ENCODE measurements at places on chromosomes 6 and 20.

DNA sequence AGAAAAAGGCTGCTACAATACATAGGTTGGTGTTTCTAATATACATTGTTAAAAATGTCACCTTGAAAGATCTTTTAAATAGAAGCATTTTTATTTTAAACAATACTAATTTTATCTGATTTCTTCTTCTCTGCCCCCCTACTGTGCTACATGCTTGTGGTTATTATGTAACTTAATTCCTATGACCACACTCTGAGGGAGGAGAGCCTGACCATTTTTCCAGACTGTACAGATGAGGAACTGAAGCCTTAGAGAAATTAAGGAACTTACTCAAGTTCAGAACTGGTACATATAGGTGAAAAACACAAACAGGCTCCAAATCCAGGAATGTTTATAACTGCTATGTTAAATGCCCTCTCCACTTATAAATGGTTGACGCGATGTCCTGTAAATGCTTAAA is 43.4 kb upstream of the ARHGAP18 start:
- no peak for DNase-seq

DNA sequence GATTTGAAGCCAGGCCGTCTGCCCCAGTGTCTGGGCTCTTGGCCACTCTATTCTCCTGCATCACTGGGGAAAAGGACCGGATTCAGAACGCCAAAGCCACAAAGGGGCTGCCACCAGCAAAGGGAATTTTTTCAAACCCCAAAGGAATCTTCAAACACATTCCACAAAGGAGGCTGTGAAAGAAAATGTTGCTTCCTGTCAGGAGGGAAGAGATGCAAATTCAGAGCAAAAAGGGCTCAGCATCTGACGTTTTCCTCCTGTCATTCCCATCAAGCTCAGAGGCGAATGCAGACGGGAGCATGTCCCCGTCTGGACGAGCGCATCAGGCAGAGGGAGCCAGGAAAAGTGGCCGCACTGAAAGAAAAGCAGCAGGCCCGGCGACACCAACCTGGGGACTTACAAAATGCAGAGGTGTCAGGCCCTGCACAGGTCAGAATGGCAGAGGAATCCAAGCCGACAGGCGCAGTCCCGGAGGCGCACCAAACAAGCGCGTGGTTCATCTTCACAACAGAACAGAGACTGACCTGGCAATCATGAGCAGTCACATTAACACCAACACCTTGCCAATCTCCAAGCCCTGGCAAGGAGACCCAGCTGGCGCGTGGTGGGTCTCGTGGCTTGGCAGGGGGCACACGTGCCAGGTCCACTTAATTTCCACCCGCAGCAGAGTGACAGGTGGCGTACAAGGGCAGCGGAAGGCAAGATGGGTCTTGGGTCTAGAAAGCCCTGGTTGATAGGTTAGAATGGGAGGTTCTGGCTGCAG is 62.8 kb downstream of the GRM4 start:
- no peak for DNase-seq

- DNase-seq, result no peak
Measured at GRCh38 chr6:40308533-40309306, 278.4 kb downstream of the LRFN2 start.

GRCh38 chr6:87617405-87617804 is 27.5 kb downstream of the ORC3 start:
- no peak for DNase-seq

DNA sequence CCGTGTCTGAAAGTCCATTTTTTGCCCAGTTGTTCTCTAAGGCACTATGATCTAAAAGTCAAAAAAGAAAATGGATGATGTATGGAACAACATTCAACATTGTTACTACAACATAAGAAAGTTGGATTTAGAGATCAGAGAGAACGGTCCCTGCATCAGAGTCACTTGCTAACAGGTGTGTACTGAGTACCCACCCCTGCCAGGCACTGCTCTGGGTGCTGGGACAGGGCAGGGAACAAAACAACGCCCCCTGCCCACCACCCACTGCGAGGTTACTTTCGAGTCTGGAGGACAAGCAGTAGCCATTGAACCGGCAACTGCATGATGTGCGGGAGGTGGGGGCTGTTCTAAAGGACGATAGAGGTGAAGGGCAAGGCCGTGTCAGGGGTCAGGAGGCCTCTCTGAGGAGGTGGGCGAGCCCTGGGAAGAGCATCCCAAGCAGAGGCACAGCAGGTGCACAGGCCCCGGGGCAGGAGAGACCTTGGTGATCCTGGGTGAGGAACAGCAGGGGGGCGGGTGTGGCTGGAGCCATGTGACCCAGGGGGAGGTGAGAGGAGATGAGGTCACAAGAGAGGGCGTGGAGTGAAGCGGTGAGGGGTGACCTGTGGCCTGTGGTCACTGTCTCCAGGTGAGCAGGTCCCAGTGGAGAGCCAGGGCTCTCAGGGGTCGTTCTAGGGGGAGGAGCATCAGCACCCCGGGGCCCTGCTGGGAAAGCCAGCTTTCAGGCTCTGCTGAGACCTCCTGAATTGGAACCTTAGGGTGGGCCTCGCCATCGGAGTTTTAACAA is 197.5 kb upstream of the SULF2 start:
- no peak for DNase-seq

DNA sequence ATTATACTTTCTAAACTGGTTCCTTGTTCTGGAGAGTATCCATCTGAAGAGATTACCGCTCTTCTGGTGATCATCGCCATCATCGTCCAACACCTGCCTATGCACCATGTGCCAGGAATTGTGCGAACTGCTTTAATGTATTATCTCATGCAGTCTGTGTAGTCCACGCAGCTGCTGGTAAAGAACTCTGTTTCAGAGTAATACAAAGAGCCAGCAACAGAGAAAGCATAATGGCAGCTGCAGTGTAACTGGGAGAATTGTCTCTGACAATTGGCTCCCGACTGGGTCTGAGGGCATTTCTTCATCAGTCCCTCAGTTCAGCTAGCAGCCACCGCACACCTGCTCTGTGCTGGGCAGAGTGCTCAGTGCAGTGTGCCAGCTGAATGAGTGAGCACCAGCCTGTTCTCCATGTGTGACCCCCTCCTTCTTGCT is 383.4 kb downstream of the GRIK2 start:
- DNase-seq, result no peak

DNA sequence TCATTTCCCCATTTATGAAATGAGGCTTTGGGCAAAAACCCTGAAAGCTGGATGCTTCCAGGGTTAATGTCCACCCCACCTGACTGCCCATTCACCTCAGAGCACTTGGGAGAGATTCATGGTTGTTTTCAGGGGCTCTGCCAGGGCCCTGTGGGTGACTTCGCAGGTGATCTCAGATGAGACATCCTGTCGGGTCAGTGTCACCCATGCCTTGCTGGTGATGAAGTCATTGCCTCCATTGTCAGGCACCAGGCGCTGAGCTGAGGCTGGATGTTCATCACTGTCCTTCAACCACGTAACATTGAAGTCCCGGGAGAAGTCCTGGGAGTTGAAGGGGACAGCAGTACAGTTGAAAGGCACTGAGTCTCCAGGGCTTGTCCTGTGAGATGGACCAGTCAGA is 115.6 kb upstream of the SIRPA start:
- DNase-seq, result no peak

DNA sequence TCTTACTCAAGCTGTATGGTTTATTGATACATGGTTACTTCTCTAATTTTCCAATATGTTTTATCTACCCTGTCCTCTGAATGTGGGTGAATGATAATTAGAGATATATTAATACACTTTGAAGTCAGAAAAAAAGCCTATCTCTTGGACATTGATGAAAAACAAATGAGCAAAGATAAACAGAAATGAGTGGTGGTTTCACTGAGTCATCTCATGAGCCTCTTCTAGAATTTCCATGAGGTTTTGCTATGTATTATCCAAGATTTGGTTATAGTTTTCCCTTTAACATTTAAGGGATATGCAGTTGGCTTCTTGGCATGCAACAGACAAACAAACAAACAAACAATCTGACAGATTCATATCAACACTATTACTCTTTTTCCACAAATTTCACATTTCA is 586.8 kb downstream of the RFPL4B start:
- no peak for DNase-seq

GRCh38 chr6:157602521-157603295 is 220.3 kb upstream of the SNX9 start:
- DNase-seq, result no peak

DNA sequence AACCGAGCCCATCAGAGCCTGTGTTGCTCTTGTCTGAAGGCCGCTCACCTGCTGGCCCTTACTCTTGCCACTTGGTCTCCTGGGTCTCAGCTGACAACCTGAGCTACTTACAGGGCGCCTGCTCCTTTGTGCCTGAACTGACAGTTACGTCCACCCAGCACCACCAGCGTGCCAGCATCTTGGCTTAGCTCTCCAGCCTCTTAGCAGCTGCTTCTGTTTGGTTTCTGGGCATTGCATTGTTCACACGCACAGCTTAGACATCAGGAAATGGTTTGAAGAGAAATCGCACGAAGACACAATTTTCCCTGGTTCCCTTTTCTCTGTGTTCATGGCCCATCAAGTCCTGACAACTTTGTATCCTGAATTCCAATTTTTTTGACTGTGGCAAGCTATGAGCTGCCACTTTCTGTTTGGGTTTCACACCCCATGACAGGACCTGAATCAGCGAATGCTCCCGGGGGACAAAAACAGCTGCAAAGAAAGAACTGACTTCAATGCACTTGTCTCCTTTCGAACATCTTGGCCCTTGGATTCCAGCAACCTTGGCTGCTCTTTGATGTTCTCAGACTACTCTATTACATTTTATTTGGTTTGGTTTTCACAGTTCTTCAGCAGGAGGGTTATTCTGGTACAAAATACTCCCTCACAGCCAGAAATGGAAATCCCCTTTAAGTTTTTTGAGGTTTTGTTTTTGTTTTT is 45.2 kb upstream of the LY86 start:
- DNase-seq, result no peak

GRCh38 chr20:37733416-37733815 is 39.6 kb downstream of the CTNNBL1 start:
- DNase-seq, result no peak

Measured in stimulated activated CD8-positive, alpha-beta memory T cell treated with anti-CD3 and anti-CD28 coated beads, Interleukin-12 subunit alpha, Interleukin-12 subunit beta, amount 100 ng/mL, for 4 hours (primary cell).